HEK293T (cell line): ENCODE measurements at places on chromosomes 1 and 21.

GRCh38 chr1:206633708-206634121 is 1.6 kb upstream of the DYRK3 start:
- no peak for DNase-seq

DNA sequence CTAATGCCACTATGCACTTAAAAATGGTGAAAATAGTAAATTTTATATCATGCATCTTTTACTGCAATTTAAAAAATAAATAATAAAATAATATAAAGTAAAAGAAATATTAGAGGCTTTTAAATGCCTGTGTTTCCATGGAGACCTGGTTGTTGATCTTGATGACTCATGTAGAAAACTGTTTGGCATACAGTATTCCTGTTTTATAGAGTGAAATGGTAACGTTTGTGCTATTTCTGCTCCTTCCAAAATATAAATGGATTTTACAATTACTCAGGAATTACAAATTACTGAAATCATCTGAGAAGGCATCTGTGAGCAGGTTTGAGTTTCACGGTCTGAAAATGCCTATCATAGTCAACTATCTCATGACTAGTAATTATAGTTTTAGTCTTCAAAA is 98.4 kb upstream of the USP25 start:
- no peak for DNase-seq

GRCh38 chr21:39616211-39616772 is 3.6 kb downstream of the B3GALT5 start:
- DNase-seq = no peak

GRCh38 chr21:43975469-43976098 is 36.5 kb upstream of the TRAPPC10 start:
- DNase-seq = peak; percentile 88

- DNase-seq = no peak
Measured at GRCh38 chr1:222777463-222777862, 37.4 kb upstream of the DISP1 start.

DNA sequence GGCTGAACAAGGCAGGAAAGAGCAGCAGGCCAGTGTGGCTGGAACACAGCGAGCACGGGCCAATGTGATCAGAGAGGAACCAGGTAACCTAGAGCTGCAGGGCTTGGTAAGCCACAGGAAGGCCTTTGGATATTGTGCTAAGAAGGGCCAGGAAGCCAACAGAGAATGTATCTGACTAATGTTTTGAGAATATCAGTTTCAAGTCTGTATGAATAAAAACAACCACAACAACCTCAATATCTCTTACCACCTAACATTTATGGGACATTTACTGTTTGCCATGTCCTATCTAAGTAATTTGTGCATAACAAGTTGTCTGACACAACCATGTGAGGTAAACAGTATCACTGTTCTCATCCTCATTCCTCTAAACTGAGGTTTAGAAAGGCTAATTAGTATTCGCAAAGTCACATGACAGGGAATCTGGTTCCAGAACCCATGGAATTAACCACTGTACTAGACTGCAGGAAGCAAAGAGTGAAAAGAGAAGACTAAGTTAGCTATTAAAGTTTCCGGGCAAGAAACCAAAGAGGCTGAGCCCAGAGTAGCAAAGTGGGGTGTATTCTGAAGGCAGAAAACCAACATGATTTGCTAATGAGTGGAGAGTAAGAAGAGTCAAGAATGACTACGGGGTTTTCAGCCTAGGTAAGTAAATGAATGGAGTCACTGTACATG is 38.9 kb downstream of the SPRTN start:
- no peak for DNase-seq

- no peak for DNase-seq
Measured at GRCh38 chr1:2583871-2584351, 2.7 kb upstream of the PRXL2B start.

- no peak for DNase-seq
Measured at GRCh38 chr1:80457409-80457808, 1343.3 kb upstream of the ADGRL2 start.

DNA sequence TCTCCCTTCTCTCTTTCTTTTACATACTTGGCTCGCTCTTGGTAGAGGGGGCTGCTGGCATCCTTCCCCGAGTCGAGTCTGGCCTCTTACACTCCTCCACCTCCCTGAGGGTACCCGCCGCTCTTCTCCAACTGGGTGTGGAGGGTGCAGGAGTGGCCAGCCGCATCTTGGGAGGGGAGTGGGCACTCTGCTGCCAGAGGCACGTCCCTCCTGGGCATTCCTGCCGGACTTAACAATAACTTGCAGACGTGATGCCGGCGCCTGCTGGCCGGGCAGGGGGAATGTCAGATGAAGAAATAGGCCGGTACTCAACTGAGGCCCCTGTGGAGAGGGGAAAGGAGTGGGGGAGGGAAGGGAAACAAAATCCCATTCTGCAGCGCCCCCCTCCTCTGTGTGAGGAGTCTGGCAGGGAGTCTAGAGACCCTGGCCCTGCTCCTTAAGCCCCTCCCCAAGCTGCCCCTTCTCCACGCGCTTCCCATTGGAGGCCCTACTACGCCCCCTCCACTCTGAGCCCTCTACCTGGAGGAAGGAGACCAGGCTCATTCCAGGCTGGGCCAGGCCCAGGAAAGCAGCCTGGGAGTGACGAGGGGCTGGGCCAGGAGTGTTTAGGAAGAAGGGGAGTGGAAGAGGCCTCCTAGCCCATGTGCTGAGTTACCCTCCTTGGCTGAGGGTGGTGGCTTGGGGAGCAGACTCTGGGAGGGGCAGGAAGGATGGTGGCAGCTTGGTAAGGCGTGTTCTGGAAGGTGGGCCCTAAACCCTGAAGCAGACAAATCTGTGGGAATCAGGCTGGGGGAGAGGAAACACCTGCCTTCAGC is 1.8 kb downstream of the ATP2B4 start:
- DNase-seq = peak; percentile 46

DNA sequence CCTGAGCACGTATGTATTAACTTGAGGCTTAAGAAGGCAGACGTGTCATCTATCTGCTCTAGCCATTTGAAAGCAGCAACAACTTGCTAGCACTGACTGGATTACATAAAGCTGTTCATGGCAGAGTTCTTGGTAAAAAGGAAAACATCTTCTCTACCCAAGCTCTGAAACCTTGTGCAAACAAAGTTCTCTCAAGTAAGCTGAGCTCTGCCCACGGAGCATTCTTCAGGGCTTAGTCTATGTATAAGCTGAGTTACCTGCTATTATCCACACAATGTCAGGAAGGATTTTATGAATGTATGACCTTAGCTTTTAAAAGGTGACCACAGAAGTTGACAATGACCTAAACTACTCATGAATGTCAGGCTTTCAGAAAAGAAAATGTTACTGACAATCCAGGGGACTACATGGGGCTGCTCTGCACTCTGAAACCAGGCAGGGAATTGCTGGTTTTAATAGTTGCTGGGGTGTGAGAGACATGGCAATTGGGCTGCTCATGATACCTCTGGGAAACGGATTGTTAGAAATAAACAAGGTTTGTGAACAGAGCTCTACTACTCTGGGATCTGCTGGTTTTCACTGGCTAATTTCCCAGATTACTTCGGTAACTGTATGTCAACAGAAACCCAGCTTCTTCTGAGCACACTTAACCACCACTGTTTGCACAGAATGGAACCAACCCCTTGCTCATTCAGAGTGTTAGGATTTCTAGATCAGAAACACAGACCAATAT is 29.6 kb upstream of the CCN1 start:
- no peak for DNase-seq

DNA sequence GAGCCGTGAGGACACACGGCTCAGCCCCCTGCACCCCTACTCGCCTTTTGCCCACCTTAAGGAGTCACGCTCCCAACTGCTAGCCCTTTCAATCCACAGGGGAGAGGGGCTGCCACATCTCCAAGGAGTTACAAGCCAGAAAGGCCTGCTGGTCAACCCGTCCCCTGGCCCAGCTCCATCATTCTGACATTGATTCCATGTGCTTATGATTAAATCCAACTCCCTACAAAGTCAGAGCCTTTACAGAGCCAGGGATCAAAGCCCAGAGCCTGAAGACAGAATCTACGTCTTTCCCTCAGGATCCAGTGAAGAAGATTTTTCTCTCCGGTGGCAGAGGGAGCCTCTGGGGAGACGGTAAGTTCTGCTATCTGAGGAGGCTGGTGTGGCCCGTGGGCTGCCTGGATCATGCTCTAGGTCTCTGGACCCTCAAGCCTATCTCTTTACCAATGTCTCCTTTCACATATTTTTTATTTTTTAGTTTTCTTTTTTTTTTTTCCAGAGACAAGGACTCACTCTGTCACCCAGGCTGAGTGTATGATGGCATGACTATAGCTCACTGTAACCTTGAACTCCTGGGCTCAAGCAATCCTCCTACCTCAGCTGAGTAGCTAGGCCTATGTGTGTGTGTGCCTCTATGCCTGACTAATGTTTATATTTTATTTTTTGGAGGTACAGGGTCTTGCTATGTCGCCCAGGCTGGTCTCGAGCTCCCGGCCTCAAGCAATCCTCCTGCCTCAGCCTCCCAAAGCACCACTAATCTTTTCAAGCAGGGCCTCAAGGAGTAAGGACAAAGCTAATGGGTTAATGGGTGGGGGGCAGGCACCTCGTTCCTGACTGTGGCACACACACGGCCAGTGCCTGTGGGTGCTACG is 61.3 kb downstream of the SLC66A1 start:
- no peak for DNase-seq

GRCh38 chr1:51328279-51328678 is 2.1 kb downstream of the TTC39A start:
- no peak for DNase-seq

- no peak for DNase-seq
Measured at GRCh38 chr1:209585197-209585596, 1.7 kb downstream of the CAMK1G start.

DNA sequence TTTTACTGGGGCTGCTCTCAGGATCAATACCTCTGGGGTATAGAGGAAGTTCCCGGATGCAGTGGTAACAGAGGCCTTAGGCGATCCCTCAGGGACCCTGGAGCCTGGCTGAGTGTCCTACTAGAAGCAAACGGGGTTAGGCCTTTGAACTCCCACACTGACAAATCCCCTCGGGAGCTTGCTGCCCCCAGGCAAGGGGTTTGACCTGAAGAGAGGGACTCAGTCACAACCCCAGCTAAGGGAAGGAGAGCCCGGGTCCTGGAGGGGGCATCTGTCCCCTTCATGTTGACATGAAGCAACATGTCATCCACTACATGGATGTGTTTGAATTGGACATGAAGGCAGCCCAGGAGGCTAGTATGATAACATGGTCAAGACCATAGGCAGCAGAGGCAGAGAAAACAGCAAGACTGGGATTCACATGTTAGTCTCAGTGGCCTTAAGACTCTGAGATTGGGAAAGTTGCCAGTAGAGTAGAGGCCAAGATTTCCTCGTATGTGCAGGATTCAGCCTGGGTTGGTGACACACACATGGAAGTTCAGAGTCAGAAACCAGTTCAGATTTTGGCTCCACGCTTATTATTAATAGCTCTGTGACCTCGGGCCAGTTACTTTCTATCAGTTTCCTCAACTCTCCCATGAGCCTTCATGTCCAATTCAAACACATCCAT is 101.5 kb downstream of the KCNN3 start:
- no peak for DNase-seq

- DNase-seq = no peak
Measured at GRCh38 chr1:5640845-5641244, 351.4 kb downstream of the NPHP4 start.

DNA sequence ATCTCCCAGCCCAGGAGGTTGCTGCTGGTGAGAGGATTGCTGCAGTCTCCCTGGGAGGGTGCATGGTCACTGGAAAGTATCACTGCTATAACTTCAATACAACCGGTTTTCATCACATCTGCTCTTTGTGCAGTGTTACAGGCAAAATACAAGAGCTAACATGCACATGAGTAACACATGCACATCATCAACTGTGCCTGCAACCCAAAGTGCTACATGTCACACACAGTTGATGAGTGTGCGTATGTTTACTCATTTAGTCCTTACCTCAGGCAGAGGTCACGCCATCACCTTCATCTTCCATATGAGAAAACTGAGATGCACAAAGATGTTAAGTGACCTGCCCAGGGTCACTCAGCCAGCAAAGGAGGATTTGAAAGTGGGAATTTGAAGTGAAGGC is 277.7 kb downstream of the FAM72C start:
- DNase-seq = no peak

DNA sequence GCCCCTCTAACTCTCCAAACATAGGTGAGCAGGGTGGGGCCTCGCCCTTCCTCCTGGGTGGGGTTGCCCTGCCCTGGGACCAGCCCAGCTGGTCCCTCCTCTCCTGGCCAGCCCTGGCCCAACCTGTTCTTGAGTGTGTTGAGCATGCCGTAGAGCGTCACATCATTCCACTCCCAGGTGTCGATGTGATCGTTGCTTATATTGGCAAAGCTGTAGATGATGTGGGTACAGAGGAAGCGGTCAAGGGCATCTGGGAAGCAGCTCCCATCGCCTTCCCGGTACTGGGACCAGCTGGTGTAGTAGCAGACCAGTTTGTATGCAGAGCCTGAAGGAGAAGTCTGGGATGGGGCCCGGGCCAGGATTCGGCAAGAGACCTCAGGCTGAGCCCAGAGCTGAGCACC is 1.4 kb downstream of the CHI3L1 start:
- DNase-seq = no peak

DNA sequence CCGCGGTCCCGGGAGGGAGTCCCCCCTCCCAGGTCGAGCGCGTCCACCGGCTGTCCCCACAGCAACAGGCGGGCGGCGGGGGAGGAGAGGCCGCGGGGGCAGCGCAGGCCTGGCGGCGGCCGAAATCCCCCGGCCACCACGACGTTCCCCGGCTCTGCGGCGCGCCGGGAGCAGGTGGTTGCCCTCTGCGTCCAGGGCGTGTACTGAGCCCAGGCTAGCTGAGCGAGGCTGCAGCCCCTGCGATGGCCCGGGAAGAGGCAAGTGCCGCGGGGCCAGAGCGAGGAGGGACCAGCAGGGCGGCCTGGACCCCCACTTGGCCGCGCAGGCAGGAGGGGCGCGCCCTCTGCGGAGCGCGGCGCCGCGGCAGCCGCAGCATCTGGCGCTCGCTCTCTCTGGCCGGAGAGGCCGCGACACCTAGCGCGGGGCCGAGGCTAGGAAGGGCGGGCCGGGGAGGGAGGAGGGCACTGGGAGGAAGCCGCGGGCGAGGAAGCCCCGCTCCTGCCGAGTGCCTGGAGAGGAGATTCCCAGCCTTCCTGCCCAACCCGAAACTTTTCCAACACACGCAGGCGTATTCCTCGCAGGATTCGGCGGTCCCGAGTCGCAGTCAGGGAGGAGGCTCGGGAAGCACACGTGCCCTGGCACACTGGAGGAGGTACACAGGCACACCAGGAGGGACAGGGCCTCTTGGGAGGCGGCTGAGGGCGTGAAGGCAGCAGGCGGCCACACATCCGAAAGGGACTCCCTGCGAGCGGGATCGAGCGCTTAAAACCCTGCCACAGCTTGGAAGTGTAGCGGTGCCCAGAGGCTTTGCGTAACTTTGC is 4.9 kb upstream of the PROX1 start:
- DNase-seq = peak; percentile 56

GRCh38 chr1:160403244-160403643 is 2.9 kb downstream of the VANGL2 start:
- DNase-seq = no peak
